ENCODE measurements at places on chromosomes 1 and 21.

- DNase-seq, result no peak
Measured at GRCh38 chr1:15849775-15850324, 2.3 kb downstream of the SPEN start.

GRCh38 chr1:72186733-72187307 is 95.5 kb downstream of the NEGR1 start:
- DNase-seq, result no peak

- no peak for DNase-seq
Measured at GRCh38 chr21:34862951-34863350, 186.2 kb downstream of the RUNX1 start.

DNA sequence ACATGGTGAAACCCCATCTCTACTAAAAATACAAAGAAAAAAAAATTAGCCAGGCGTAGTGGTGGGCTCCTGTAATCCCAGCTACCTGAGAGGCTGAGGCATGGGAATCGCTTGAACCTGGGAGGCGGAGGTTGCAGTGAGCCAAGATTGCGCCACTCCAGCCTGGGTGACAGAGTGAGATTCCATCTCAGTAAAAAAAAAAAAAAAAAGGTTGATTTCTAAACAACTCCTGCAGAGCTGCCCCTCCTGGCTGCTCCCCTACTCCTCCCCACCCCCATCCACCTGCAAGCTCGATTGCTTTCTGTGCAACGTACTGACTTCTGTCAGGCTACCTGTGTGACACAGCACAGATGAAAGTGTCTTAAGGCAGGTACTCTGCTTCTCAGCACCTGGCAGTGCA is 13.3 kb downstream of the ETV3L start:
- no peak for DNase-seq

DNA sequence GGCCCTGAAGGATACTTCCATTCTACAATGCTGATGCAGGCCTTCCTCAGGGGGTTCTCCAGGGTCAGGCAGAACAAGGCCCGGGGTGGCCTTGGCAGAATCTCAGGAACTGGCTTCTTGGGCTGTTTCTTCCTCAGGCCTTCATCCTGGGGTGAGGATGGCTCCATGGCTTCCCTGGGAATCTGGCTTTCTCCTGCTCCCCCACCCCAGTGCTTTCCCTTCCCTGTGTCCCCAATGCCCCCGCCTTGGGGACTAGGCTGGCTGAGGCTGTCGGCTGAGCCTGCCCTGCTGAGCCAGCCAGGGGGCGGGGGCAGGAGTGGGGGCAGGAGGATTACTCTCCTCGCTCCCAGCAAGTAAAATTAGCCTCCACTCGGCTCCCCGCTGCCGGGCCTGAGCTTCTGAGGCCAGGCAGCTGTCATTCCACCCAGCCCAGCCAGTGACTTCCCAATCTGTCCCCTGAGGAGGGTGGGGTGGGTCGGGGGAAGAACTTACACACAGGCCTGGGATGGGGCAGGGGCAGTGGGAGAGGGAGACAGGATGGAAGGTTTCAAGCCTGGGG is at the start of gene CACNA1S:
CACNA1S (minus strand) TSS at position 254 of the 559 bp plus-strand sequence; CDS start at position 167, 87 bp downstream.
- DNase-seq, result no peak

GRCh38 chr1:64514197-64514765 is 44.4 kb downstream of the CACHD1 start:
- no peak for DNase-seq

- no peak for DNase-seq
Measured at GRCh38 chr1:167088746-167089417, 1.3 kb downstream of the GPA33 start.

DNA sequence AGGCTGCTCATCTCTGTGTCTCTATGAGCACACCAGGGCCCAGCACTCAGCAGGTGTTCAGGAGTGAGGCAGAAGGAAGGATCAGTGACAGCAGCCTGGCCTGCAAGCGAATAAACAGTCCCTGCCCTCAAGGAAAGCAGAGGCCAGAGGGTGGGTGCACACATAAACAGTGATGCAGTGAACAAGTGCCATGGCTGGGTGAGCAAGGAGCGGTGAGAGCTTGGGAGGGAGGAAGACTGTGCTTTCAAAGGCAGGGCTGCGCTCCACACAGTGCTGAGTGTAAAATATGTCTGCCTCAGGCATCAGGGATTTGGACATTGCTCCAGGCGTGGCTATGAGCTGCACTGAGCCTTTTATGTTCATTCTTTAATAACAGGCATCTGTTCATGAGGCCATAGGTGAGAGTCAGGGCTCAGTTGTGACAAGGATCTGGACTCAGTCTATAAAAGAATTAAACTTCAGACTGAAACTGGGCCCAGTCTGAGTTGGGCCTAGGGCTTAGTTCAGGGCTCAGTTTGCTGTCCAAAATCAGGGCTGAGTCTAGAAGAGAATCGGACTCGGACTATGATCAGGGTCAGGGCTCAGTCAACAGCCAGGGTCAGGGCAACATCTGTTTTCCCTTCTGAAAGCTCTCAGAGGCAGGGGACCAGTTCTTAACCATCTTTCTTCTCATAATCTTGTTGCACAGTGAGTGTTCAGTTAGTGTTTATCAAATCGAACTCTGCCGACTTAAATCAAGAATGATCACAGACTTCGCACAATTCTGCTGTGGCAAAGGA is 213.7 kb downstream of the FOXD2 start:
- no peak for DNase-seq

DNA sequence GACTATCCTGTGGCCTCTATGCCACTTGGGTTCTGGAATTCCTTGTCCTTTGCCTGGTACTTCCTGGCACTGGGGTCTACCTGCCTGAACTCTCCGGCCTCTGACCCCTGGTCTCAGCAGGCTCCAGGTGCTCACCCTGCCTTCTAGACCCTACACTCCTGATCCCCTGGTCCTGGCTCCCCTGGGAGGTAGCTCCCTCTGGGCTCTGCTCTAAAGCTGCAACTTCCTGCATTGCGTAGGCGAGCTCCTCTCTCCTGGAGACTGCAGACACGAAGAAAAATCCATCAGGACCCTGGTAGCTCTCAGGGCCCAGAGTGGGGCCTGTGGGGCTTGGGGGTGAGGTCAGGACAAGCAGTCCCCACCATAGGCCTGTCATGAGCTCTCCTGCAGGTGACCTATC is 7.8 kb upstream of the PLEKHG5 start:
- no peak for DNase-seq

DNA sequence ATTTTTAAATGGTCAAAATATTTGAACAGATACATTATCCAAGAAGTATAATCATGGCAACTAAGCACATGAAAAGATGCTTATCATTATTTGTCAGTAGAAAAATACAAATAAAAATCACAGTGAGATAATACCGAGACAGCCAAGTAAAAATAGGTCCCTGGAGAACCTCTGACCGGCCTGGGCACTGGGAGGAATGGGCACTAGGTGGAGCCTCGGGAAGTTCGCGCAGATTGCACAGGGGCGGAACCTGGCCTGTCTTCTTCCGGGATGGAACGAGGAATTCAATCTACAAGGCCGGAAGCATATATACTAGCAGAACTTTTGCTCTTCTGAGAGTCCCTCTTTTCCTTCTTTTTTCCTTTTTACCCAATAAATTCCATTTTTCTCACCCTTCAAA is 148.5 kb upstream of the CHRM3 start:
- DNase-seq, result no peak

DNA sequence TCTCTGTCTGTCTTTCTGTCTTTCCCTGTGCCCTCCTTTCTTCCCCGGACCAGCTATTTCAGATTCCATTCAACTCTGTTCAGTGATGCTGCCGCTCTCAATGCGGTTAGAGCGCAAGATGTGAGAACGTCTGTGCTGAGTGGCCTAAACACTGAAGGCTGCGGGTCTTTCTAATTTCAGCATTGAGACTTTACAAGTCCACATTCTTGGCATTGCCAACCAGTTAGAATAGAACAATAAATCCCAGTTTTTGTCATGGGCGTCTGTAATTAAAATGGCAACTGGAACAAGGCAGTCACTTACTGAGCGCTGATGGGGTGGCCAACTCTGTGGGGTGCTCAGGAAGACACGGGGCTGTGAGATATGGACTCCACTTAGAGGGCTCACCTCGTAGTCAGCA is 112.8 kb downstream of the DHRS3 start:
- no peak for DNase-seq

DNA sequence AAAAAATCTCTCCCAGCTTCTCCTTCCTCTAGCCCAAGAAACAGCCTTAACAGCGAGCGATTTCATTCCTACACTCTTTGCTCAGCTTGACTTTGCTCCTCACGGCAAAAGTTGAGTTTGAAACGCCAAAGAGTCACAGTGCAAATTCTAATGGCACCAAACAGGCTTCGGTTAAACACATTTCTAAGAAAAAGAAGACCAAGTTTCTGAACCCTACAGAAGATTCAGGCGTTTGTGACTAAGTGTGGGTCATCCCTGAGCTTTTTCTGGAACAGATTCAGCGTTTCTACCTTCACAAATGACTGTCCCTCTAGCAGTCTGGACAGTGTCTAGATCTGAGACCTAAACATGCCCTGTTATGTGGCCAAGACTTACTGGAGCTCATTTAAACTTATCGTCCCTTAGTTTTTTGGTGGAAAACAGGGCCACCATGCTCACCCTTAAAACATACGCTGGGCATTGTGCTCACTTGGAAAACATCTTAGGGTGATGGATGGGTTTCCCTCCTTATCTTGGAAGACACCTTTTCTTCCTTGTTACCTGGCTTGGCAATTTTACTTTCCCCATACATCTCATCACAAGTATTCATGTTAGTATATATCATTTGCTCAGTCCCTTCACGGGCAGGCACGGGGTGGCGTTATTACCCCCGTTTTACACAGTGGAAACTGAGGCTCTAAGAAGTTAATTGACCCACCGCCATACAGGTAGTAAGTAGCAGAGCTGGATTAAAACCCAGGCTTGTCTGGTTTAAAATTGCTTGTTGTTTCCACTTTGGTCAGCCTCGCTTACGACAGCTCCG is 1.0 kb downstream of the C1orf198 start:
- no peak for DNase-seq

DNA sequence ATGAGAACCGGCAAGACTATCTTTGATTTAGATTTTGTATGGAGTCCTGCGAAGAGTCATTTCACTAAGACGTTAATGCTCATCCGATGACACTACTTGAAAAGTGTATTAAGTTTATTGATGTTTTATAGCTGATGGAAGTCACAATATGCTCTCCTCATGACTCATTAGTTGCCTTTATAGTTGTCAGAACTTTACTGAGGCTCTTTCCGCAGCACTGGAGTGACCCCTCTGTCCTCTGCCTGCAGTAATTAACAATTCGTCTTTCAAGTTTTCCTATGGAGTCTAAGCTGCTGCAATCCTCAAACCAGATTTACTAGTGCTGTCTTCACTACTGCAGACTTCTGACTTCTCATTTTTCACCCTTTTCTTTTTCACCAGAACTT is 853 bp downstream of the USP16 start:
- DNase-seq, result no peak

DNA sequence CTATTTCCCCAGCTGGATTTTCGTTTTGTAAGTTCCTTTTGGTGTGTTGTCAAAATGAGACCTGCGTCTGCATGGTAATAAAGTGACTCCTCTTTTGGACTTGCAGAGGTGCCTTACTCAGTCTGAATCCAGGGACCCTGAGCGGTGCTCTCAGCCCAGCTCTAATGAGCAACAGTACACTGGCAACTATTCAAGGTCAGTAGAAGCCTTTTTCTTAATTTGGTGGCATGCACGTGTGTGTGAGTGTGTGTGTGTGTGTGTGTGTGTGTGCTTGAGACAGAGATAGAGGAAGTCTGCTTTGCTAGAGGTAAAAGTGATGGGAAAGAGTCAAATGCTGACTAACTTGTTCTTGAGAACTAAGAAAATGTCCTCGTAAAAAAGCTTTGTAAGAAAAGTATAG is 105.4 kb downstream of the CD247 start:
- no peak for DNase-seq

GRCh38 chr1:18705811-18706210 is 75.2 kb downstream of the PAX7 start:
- DNase-seq, result no peak

DNA sequence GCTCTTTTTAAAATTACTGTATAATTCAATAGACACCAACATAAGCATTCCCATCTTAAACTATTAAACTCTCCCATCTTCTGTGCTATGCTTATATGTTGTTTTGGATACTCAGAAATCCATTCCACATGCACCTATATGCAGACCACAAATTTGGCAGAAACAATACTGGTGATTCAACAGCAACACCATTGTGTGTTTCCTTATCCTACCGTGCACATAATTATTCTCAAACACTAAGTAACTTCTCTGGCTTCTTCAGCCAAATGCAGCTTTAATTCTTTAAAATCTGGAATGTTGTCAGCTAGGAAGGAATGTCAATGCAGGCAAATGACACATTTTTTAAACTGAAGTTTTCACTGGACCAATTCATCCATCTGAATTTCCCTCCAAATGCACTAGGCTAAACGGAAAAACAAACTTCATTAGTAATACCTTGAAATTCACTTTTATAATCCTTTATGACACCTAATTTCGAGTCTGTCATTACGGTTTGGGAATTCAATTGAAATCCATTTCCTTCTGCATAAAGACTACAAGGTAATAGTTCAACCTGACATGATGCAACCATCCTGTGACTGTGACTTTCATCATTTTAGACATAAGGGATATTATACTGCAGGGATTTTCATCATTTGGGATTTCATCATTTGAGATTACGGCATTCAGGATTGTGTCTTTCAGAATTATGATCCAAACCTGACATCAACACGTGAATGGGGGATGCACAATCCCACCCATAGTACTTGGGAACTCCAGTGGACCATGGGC is 308.5 kb downstream of the LTN1 start:
- DNase-seq, result no peak

GRCh38 chr1:240508201-240508600 is 103.8 kb downstream of the GREM2 start:
- DNase-seq, result no peak

GRCh38 chr1:31410871-31411270 is 2.1 kb upstream of the SERINC2 start:
- no peak for DNase-seq

DNA sequence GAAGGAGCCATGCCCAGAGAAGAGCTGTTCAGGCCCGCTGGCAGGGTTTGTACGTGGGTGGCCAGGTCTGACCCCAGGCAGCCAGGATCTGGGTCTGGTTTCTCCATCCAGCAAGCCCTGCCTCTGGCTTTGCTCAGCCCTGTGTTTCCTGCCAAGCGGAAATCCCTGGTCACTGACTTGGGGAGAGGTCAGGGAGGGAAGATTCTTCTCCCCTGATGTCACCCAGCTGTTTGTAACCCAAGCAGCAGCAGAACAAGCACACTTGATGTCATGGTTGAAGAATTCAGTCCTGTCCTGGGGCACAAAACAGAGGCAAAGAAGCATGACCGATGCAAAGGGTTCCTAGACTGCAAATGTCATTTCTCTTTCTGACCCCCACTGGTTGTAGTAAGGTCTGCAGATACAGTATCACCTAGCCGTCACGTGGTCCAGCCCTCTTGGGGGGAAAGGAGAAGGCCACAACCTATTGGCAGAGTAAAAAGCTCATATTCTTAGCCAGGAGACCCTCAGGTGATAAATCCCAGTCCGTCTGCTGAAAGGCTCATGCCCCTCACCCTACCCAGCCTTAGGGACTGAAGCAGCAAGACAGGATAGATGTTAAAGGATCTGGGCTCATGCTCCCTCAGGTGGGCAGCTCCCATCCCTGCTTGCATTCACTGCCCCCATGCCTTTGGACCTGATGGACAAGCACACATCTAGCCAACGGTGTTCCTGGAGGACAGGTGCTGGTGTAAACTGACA is 120.9 kb downstream of the SYT2 start:
- no peak for DNase-seq

GRCh38 chr21:29671728-29672127 is 268.1 kb downstream of the GRIK1 start:
- no peak for DNase-seq

- DNase-seq, result no peak
Measured at GRCh38 chr1:225818229-225818628, 8.3 kb downstream of the EPHX1 start.

- DNase-seq, result no peak
Measured at GRCh38 chr1:225413708-225414375, 14.0 kb downstream of the LBR start.

Data from stimulated activated CD8-positive, alpha-beta memory T cell treated with anti-CD3 and anti-CD28 coated beads, Interleukin-4, amount 100 ng/mL, for 4 hours (primary cell).